ENCODE measurements at places on chromosomes 7 and 10.

DNA sequence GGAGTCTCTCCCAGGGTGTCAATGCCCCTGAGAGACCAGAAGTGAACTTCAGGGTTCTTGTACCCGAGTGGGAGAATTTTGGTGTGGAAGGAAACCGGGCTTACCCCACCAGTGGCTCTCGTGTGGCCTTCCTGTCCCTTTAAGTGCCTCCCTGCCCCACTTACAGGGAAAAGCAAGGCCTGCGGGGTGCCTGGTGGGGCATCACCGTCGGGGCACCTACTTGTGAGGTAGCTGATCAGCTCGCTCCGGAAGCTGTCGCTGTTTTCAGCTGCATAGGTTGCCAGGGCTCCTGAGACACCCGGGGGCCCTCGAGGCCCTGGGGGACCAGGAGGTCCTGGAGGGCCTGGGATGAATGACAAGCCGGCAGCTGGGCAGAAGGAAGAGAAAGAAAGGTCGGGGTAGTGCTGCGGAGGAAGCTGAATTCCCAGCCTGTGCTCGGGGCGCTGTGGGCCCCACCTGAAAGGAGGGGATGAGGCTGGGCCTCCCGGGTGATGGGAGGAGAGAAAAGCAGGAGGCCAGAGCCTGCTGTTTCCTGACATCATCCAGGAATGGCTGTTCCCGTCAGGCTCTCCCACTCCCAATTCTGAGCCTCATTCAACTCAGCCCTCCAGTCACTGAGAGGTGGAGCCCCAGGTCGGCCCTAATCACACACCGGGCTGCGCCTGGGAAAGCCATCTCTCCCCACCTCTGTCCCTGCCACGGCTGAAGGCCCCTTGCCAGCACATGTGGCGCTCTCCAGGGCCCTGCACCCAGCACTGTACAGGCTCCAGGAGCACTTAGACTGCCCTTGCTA lies 51.1 kb downstream of the COL17A1 start:
- no peak for DNase-seq

DNA sequence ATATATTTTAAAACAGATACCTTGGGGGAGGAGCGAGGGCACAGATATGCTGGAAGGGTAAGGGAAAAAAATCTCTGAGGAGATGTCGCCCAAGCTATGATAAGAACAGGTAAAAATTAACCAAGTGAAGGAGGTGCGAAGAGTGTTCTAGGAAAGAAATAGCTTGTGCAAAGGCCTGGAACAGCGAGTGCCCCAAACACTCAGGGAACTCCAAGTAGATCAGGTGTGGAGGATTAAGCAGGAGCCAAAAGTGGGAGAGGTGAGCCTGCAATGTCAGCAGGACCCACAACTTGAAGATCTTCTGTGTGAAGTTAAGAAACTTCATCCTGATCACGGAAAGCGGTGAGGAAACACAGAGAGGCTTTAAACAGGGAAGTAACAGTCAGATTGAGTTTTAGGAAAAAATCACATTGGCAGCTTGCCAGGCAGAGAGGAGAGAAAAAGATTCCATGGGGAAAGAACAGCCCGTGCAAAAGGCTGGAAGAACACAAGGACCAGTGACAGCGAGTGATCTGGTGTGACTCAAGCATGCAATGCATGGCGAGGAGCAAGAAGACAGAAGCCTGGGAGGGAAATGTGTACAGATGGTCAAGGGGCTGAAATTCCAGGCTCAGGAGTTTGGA lies 30.7 kb downstream of the FGF8 start:
- DNase-seq: no peak

- no peak for DNase-seq
These were observed 147.8 kb downstream of the ELAPOR2 start for GRCh38 chr7:86911659-86912058.

DNA sequence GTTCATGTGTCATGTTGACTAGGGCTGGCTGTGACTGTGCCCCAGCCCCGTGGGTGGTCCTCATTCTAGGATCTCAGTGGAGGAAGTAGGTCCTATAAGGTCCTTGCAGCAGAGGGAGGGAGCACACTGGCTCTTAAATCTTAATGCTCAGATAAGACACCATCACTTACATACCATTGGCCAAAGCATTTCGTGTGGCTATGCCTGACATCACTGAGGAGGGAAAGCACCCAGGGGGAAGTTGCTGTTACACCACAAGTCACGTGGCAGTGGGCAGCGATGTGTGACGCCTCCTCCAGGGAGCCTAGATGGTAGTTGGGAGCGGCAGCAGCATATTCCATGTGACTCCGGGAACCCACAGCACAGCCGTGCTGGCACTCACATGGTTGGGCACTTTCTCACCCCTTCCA lies 224.7 kb upstream of the SH2B2 start:
- DNase-seq: no peak

- DNase-seq: no peak
These were observed 128.5 kb downstream of the INHBA start for GRCh38 chr7:41574377-41574776.

DNA sequence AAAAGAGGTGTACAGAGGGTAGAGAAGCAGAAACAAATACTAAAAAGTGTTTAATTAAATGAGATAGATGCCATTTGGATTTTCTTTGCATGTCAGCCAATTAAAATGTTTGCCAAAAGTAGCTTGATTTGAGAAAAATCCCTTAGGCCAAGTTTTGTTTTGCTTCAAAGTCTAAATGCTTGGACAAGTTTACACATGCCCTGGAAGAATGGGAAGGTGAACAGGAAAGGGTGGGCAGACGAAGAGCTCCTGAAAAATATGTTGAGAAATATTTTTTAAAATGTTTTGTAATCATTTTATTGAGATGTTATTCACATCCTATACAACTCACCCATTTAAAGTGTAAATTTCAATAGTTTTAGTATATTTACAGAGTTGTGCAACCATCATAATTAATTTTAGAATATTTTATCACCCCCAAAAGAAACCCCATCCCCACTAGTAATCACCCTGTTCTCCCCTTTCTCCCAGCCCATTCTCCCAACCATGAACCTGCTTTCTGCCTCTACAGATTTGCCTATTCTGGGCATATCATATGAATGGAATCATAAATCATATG lies 98.5 kb upstream of the ANK3 start:
- no peak for DNase-seq

GRCh38 chr10:95445223-95445836 lies 115.8 kb downstream of the SORBS1 start:
- DNase-seq: no peak

All from activated T-cell treated with anti-CD3 and anti-CD28 coated beads, Interleukin-2, amount 50 U/mL, for 24 hours (primary cell).